Naive thymus-derived CD4-positive, alpha-beta T cell (primary cell): ENCODE measurements at places on chromosomes 2 and 18. TPM values are rescaled to one million over a fixed set of nuclear protein-coding genes. Genes with fewer than 3 reads are reported as not detected.

GRCh38 chr18:58254873-58255511 lies 211.0 kb downstream of the NEDD4L start:
- no peak for DNase-seq
- no peaks in the 10 kb centered on the region for H3K27me3 ChIP-seq
- no peak overlapping the region for H3K4me3 ChIP-seq
- H3K36me3 ChIP-seq, result no peaks in the 10 kb centered on the region

DNA sequence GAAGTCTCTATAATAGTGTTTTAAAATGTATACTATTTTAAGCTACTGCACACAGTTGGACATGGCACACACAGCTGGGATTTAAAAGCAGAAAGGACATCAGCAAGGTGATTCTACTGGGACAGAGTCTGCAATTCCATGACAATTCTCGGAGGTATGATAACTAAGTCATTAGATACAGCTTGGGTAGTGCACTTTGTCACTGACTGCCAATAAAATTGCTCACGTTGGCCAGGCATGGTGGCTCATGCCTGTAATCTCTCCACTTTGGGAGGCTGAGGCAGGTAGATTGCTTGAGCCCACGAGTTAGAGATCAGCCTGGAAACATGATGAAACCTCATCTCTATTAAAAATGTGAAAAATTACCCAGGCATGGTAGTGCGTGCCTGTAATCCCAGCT lies 134.1 kb upstream of the SATB2 start:
- no peak overlapping the region for H3K27ac ChIP-seq
- no peak for DNase-seq
- H3K4me1 ChIP-seq, result no peaks in the 10 kb centered on the region
- H3K27me3 ChIP-seq, result no peaks in the 10 kb centered on the region

DNA sequence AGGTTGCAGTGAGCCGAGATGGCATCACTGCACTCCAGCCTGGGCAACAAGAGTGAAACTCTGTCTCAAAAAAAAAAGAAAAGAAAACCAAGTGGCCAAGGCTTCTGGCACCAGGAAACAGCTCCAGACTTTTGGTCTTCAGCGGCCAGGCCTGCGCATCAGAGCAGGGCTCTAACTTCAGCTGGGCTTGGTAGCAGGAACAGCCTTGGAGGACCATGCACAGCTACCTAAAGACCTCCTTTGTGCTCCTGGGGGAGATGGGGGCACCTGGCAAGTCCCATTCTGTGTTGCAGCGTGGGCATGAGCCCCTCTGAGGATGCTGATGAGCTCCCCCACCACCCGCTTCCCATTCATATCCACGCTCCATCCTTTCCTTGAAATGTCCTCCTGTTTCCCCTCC lies 56.4 kb upstream of the SEMA4C start:
- no peak overlapping the region for H3K27ac ChIP-seq
- H3K36me3 ChIP-seq, result no peaks in the 10 kb centered on the region

Gene CD8B2
- not detected for total RNA-seq

DNA sequence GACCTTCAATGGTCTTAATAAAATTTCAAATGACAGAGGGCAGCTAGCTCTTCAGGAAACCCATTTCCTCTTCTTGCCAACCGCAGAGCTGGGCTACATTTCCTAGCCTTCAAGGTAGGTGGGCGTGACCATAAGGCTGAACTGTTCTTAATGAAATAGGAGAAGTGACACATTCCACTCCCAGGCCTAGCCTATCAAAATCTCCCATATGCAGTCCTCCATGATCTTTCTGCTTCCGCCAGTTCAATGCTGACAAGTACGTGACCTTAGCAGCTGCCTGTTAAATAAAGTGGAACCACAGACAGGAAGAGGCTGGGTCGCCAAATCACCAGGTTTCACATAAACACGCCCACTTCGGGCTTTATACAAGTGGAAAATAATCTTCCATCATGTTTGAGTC lies 13.2 kb downstream of the SERPINE2 start:
- DNase-seq, result peak; percentile 77
- no peaks in the 10 kb centered on the region for H3K36me3 ChIP-seq
- H3K4me3 ChIP-seq, result no peak overlapping the region
- no peaks in the 10 kb centered on the region for H3K4me1 ChIP-seq

GRCh38 chr2:138922973-138923563 lies 142.9 kb upstream of the NXPH2 start:
- H3K27me3 ChIP-seq, result no peaks in the 10 kb centered on the region
- no peak overlapping the region for H3K4me3 ChIP-seq
- H3K4me1 ChIP-seq, result no peaks in the 10 kb centered on the region
- no peak for DNase-seq

DNA sequence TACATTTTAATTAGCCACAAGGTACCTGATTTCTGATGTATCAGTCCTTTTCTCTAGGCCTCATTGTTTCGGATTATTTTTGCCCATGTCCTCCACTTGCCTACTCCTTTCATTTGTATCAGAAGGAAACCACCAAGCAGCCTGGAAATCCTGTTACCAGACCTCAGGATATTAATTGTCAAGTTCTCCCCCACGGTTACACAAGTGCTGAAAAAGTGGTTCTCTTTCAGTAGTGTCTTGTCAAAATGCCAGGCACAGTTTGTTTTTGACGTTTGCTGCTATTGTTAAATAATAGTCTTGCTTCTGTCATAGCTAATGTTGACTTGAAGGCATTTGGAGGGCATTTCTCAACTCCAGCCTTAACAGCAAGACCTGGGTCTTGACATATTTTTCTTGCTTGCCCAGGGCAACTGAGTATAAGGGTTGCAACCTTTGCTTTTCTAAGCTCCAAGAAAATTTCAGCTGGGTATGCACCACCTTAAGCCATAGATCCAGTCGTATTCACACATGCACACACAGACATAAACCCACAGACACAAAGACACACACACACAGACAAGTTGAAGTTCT lies 31.0 kb downstream of the INSIG2 start:
- no peaks in the 10 kb centered on the region for H3K27me3 ChIP-seq
- no peak overlapping the region for H3K4me3 ChIP-seq
- H3K4me1 ChIP-seq, result no peaks in the 10 kb centered on the region
- no peaks in the 10 kb centered on the region for H3K36me3 ChIP-seq
- no peak overlapping the region for H3K27ac ChIP-seq
